ENCODE measurements at places on chromosomes 5 and 9.

DNA sequence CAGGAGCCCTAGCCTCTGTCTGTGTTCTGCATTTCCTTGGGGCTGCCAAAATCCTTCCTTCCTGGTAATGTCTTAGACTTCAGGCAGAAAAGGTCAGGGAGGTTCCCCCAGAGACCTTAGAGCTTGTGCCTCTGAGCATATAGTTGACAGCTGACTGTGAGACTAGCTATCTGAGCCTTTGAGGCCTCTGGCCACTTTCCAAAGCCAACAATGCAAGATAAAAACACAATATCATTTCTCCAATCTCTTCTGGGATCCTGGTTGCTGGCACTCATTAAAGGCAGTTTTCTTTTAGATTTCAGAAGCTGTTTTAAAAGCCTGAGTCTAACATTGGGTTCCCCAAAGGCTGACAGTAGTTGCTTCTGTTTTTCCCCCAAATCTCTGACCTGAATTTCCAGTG lies 13.2 kb upstream of the GLRA1 start:
- no peak for DNase-seq

- no peak for DNase-seq
Observed at GRCh38 chr9:130498918-130499698, 54.3 kb downstream of the ASS1 start.

- no peak for DNase-seq
Observed at GRCh38 chr5:77322406-77322805, 111.9 kb downstream of the PDE8B start.

- DNase-seq: no peak
Observed at GRCh38 chr5:77640589-77641396, 2.3 kb upstream of the OTP start.

DNA sequence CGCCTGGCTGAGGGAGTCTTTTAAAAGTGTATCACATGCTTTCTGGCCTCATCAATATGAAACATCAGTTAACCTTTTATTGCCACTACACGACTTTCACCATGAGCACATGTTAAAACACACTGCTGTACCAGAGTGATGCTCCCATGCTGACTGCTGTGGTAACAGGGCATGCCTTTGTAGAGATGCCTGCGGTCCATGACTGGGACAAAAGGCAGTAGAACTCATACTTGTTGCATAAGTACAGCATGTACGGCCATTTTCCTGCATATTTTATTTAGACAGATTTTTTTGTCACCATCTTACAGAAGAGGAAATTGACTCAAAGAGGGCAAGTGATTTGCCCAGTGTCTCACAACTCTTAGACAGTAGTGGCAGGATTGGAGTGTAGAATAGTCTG lies 105.7 kb upstream of the ADAMTSL1 start:
- no peak for DNase-seq

DNA sequence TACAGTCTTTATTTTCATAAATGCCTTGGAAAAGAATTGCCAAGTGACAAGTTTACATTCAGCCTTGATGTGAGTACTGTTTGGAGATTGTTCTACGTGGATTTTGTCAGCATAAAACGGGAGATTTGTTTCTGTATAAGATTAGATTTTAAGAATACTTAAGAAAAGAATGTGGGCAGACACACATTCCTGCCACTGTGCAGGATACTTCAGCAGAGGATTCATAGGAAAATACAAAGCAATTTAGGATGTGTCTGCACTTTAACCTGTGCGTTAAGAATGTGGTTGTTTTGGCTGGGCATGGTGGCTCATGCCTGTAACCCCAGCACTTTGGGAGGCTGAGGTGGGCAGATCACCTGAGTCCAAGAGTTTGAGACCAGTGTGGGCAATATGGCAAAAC lies 37.2 kb downstream of the GPR107 start:
- no peak for DNase-seq

- no peak for DNase-seq
Observed at GRCh38 chr9:75451505-75451904, 363.2 kb downstream of the OSTF1 start.

- DNase-seq: no peak
Observed at GRCh38 chr9:124549016-124549415, 41.8 kb upstream of the NR5A1 start.

GRCh38 chr9:129838707-129839259 lies 3.5 kb downstream of the USP20 start:
- no peak for DNase-seq

DNA sequence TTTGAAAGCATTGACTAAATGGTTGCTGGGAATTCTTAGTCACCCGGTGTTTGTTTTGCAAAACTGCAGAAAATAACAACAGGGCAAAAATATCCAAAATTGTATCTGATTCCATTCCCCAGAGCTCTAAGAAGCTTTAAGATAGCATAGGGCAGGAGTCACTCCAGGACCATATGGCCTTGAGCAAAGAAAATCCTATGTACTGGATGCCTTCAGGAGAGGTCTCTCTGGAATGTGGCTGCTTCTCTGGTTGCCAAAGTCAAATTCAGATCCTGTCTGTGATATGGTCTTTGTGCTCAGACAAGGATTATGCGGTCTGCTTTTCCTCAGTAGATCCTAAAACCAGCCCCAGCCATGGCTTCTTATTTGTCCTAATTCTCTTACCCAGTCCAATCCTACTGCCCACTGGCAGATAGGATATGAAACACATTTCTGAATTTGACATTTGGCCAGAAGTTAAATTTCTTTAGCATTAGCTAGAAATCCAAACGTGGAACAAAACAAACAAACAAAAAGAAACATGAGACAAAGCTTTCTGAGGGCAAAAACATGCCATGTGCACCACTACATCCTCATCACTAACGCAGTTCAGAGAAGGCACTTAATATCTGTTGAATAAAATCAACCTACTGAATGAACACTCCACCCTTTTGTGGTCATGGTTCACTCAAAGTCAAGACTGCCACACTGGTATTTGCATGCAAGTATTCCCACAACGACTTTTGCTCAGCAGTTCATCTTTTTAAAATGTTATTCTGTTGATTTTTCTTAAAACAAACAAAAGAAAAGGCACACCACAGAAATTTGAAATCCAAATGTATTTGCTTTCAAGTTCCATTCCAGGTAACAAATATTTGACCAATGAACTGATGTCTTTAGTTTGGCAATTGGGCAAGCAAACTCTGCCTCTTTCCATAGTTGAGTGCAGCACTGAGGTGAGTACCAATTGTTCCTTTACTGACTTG lies 165.7 kb downstream of the TRPM6 start:
- no peak for DNase-seq

- no peak for DNase-seq
Observed at GRCh38 chr5:74762599-74762998, 4.3 kb downstream of the GFM2 start.

GRCh38 chr5:11143456-11144267 lies 382.6 kb upstream of the DAP start:
- DNase-seq: no peak

DNA sequence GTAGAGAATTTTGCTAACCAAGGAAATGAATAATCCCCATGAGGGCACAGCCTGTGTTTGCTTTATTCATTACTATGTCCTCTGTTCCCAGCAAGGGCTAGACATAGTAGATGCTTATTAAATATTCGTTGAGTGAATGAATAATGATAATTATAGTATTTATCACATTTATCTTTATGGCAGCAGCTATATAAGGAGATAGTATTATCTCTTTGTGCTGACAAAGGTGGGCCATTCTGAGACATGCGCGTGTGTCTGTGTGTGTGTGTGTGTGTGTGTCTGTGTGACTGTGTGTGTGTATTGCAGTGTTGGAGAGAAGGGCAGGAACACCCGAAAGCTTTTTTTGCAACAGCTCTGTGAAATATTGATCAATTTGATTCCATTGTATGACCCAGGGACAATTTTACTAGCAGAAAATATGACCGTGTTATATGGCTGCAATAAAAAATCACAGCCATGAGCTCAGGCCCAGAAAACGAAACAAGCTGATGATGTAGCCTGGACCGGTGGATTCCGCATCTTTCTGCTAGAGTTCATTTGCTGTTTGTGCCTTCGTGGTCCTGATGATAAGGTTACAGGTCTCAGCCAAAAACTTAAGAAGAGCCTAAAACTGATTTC lies 39.8 kb downstream of the ZNF618 start:
- no peak for DNase-seq

DNA sequence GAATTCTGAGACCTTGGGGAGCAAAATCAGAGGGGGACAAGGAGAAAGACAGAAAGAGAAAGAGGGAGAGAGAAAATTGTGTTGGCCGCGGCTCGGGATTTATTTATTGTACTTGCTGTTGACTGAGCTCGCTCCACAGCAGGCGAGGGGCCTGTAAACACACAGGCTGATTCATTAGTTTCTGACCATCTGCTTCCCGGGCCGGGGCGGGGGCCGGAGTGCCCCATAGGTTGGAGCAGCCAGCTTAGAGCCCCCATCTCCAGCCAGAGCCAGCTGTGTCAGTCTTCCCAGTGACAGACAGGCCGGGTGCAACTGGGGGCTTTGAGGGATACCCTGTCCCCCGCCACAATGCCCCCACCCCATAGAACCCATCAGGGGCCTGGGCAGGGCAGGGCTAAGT lies 30.9 kb downstream of the NTNG2 start:
- no peak for DNase-seq

DNA sequence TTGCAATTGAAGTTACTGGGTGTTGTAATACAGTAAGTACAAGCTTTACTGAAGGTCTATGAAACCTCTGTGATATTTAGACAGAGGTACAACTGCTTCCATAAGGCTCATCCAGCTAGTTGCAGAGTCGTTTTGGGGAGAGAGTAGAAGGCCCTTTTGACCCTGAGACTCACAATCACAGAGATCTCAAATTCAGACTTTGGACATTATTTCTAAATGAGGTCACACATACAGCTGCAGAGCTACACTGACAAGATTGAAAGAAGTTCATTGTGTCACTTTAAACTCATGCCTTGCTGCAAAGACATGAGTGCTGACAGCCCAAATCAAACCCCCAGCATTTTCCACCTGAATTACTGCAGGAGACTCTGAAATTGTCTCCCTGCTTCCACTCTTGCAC lies 205.9 kb upstream of the TMEM161B start:
- no peak for DNase-seq

GRCh38 chr9:38687389-38687842 lies 32.5 kb downstream of the FAM240B start:
- no peak for DNase-seq

GRCh38 chr5:153542536-153542935 lies 52.1 kb downstream of the GRIA1 start:
- DNase-seq: no peak

GRCh38 chr5:138696501-138696900 lies 56.7 kb upstream of the CTNNA1 start:
- no peak for DNase-seq

DNA sequence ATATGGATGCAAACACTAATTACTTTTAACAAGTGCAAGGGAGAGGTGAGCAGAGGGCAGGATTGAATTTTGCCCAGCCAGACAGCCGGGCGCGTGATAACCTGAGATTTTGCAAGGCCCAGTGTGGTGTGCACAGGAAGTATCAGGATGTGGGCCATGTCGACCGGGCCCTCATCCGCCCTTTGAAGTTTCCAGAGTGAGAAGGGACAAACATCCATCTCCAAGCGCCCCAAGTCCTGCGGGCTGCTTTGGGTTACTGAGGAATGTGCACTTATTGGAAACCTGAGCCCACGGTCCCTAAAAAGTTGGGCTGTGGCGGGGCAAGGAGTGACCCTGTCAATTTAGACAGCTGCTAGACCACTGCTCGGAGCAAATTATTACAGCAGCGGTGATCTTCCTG lies 272.2 kb upstream of the IRX2 start:
- no peak for DNase-seq

- no peak for DNase-seq
Observed at GRCh38 chr5:6660688-6661087, 27.4 kb downstream of the SRD5A1 start.

GRCh38 chr5:74918232-74918669 lies 52.1 kb upstream of the FAM169A start:
- DNase-seq: no peak

DNA sequence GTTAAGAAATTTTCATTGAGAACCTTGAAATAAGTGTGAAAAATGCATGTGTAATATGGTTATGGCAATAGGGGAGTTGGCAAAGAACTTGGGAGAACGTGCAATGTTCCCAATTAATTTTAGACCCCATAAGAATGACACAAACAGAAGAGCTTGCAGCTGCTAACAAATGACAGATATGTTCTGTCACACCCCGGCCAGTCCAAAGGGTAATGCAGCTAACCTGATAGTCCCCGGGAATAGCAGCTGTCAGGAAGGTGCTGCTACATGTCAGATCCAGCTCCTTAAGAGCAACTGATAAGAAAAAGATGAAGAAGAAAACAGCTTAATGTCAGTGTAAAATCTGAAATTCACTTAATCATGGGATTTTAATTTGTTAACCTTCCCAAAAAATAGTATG lies 30.4 kb downstream of the SEMA5A start:
- no peak for DNase-seq

- DNase-seq: no peak
Observed at GRCh38 chr5:170509348-170509660, 5.5 kb downstream of the KCNIP1 start.

- no peak for DNase-seq
Observed at GRCh38 chr5:138701678-138702077, 51.5 kb upstream of the CTNNA1 start.

DNA sequence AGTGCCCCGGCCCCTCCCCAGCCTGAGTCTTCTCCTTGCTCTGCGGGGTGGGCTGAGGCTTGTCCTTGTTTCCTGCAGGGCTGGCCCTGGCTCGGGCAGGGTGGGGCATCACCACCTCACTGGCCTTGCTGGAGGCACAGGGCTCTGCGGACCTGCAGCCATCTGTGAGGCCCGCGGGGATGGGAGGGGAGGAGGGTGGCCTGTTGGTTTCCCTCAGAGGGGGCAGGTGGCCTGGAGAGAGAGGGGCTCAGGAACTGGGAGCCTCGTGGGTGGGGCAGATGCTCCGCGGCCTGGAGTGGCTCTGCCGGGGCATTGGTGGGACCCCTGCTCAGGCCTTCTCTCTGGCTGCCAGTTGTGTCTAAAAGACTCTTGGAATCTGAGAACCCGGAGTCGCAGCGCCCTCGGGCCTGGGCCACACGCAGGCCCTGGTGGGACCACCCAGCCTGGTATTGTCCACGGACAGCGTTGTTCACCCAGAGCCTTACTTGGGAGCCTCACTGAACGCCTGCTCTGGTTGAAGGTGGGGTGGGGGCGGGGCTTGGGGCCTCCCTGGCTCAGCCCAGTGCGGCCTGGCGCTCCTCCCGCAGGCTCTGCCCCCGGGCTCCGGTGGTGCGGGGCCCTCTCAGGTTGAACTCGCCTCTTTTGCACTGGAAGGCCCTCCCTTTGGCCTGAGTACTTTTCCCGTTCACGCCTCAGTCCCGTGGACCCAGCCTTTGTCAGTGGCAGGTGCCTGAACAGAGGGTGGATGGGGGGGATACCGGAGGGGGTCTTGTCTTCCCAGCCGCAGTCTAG lies 111.3 kb downstream of the RXRA start:
- no peak for DNase-seq

DNA sequence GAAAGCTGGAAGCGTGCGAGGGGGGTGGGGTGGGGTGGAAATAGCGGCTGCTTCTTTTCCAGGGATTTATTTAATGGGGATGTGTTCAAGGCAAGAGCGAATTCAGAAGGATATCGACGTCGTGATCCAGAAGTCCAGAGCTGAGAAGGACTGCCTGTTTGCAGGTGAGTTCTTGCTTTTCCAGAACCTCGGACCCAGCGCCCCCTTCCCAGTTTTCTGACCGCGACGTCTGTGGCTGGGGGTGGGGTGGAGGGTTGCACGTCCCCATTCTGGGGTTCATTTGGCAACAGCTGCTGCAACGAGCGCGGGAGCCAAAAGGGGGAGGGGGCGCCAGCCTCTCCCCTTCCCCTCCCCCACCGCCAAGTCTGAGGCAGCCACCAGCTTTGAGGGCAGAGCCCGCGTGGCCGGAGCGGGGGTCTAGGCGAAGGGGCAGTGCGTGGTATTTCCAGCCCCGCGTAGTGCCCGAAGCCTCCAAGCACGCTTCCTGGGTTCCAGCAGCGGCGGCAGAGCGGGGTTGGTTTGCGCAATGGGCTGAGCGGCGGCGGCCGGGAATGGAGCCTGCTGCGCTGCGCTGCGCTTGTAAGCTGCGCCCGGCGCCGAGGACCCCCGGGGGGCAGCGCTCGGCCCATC lies 701 bp downstream of the PARP8 start:
- DNase-seq: no peak

All from effector memory CD4-positive, alpha-beta T cell (primary cell).